Frontal cortex (tissue), 4 donors: ENCODE measurements at places on chromosomes 7 and 10.

- no peak for DNase-seq
These were observed 106.9 kb downstream of the FAM107B start for GRCh38 chr10:14667781-14668180.

GRCh38 chr7:106794276-106795083, 70.6 kb upstream of the PIK3CG start:
- no peak for DNase-seq

- DNase-seq = no peak
These were observed 102.7 kb upstream of the TNRC18 start for GRCh38 chr7:5526100-5526905.

DNA sequence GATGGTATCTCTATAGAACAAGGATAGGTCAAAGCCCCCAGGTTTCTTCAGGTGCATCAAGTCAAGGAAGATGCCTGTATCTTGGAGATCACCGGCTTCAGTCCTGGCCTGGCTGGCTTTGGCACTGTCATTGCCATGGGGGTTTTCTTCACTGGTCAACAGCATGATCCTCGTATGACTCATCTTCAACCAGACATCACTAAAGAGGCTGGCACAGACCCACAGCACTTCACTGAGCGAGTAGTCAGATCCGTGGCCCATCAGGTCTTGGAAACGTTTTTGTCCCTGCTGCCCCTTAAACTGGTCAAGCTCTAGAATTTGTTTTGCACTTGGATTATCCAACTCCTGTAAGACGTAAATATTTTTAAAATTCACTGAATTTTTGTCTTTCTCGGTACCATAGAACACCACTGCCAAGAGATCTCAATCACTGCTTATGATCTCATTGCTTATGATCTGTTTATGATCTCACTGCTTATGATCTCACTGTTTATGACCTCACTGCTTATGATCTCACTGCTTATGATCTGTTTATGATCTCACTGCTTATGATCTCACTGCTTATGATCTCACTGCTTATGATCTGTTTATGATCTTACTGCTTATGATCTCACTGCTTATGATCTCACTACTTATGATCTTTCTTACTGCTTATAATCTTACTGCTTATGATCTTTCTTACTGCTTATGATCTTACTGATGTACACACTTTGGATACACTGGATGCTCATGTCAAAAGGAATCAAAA, 135.2 kb downstream of the CYP26A1 start:
- no peak for DNase-seq

- DNase-seq = no peak
These were observed 874 bp downstream of the BAIAP2L1 start for GRCh38 chr7:98399890-98400541.

GRCh38 chr10:33117816-33118215, 159.8 kb upstream of the ITGB1 start:
- DNase-seq = no peak

DNA sequence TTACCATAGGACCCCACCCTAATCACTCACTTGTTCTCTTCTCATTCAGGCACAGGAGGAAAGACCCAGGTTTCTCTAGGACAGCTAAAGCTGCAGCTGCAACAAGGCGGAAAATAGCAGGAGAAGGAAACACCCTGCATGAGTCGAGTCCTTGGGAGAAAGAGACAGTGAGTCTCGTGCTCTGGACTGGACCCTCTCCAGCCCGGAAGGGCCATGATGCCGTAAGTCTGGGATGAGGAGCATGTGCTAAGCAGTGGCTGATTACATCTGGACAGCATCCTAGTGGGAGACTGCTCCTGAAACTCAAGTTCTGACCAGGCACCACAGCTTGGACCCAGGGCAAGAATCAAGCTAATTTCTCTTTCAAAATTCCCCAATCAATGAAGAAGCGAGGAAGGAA, 39.4 kb downstream of the FBXW4 start:
- no peak for DNase-seq

DNA sequence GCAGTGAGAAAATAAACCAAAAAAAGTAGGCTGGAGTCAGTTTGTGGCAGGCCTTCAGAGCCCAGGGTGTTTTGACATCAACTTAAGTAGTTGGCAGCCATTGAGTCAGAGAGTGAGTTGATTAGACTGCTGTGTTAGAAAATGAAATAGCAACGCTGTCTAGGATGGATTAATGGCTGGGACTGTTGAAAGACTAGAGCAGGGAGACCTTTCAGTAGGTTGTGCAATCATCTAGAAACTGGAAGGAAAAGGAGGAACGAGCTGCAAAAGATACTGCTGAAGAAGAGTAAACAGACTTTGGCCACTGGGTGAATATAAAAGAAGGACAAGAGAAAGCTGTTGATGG, 28.6 kb upstream of the TRIL start:
- DNase-seq = no peak

GRCh38 chr10:88999625-89000024, 9.0 kb downstream of the FAS start:
- no peak for DNase-seq

GRCh38 chr10:124743191-124744101, 732 bp downstream of the FAM53B start:
- DNase-seq = peak; percentile 32

DNA sequence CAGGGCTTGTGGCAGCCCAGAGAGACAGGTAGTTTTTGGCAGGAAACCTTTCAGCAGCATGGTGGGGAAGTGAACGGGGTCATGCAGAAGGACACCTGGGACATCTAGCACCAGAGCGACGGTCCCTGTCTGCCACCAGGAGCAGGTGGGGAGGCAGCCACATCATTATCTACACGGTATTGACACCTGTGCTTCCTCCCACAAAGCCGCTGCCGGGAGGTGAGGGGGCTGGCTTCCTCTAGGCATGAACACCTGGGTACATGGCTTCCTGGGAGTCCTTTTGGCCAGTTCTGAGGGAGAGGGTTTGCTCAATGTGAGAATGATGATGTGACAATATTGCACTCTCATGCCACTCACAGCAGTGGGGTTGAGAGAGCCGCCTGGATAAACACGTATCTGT, 275.2 kb downstream of the ACTR3B start:
- DNase-seq = no peak

GRCh38 chr10:109963439-109963838, 40.1 kb upstream of the XPNPEP1 start:
- DNase-seq = no peak

DNA sequence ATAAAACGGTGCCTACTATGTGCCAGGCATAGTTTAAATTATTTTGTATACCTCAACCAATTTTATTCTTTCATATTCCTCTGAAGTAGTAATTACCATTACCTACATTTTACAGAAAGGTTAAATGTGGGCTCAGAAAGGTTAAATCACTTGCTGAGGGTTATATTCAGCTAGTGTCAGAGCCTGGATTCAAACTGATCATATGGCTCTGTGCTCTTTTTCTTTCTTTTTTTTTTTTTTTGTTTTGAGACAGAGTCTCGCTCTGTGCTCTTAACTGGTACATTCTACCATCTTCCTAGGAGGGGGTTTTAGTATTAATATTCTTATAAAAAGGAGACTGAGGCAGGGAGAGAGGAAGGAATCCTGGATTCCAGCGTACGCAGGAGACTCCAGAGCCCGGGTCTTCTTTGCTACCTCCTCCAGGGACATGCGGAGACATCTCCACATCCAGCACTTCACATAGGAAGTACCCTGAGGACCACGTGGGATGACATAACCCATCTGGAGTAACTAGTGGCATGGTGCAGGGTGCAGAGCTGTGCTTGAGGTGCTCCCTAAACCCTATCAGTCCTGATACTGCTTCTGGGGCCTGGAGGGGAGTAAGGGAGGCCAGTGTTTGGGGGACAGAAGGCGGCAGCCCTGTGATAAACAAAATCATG, 29.6 kb upstream of the ATXN7L1 start:
- no peak for DNase-seq

GRCh38 chr7:130270947-130271800, 4.5 kb downstream of the CPA2 start:
- no peak for DNase-seq

GRCh38 chr7:115123441-115123840, 201.5 kb downstream of the MDFIC start:
- no peak for DNase-seq

GRCh38 chr10:88116971-88117626, 253.7 kb downstream of the PTEN start:
- DNase-seq = no peak

DNA sequence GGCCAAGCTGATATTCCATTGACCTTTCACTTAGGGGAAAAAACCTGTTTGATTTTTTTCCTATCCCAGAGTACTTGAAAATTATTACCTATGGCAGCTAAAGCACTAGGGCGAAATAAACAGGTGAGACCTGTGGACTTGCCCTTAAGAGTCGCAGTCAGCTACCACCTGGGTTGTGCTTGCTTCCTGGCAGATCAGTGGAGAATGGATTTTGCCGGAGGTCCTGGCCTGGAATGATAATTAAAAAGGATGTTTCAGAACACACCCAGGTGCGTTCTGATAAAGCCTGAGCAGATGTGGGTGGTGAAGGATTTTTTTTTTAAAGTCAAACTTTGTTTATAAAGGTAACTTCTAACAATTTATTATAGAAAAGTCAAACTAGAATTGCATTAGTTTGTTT, 59.1 kb downstream of the AUTS2 start:
- no peak for DNase-seq

DNA sequence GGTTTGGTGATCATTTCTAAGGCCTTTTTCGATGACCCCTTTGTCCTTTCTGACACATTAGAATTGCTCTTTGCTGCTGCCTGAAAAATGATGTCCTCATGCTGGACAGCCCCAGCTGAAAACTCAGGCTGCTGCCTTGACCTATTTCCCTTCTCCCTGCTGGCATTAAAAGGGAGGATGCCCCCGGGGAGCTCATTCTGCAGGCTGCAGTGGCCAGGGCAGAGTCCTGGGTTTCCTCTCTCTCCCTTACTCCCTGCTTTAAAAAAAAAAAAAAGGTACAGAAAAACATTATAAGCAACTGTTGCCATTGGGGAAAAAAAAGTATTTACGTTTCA, 35.4 kb downstream of the LRRC4 start:
- no peak for DNase-seq

DNA sequence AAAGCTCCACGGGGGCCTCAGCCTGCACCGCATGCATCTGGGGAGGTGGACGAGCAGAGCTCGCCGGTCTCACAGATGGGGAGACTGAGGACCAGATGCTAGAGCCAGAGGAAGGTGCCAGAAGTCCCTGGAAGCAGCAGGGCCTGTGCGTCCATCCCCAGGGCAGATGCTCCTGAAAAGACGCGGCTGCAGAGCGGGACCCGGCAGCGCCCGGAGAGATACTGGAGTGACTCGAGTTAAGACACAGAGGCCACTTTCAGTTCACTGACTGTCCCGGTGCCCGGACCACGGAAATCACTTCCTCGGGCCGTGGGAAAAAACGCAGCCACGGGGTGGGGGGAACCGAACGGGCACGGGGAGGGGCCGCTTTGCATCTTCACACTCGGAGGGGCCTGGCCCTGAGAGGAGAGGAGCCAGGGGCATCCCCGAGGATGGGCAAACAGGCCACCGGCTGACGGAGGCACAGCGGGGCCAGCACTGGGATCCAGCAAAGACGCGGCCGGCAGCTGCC, 85.4 kb downstream of the FOXL3 start:
- no peak for DNase-seq

DNA sequence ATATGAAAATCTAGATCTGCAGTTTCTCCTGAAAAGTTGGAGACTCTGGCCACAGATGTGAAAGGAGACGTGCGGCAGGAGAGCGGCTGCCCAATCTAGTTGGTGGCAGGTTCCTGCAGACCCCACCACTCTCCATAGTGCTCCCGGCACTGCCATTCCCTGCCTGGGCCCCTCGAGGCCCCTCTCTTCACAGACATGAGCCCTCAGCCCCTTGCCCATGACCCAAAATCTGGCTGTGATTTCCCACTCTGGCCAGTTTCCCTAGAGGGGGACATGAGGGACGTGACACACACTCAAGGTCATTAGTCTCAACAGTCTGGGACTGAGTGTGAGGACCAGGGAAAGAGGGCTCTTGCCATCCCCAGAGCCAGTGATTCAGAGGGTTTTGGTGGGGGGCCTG, 138.7 kb downstream of the PTPN20 start:
- DNase-seq = no peak

DNA sequence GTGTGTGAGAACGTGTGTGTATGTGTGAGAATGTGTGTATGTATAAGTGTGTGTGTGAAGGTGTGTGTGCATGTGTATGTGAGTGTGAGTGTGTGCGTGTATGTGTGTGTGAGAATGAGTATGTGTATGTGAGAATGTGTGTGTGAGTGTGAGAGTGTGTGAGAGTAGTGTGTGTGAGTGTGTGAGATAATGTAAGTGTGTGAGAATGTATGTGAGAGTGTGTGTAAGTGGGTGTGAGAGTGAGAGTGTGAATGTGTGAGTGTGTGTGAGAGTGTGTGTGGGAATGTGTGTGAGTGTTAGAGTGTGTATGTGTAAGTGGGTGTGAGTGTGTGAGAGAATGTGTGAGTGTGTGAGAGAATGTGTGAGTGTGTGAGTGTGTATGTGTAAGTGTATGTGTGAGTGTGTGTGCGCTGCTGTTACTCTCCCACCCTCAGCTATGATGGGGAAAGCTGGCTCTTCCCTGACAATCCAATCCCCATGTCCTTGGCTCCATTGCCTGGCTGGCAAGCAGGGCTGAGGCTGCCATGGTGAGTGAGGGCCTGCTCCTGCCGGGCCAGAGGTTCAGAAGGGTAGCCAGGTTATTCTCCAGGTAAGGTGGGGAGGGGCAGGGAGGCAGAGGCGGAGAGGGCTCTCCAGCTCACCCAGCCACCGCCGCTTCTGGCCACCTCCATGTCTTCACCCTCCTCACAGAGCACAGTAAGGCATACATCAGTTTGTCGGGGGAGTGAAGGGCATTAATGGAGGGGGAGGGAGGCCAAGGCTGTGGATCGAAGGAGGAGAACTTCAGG, 72.6 kb upstream of the PCBD1 start:
- no peak for DNase-seq

- no peak for DNase-seq
These were observed 3.2 kb upstream of the IFIT1 start for GRCh38 chr10:89389254-89389653.

- DNase-seq = no peak
These were observed 432.2 kb upstream of the KLF6 start for GRCh38 chr10:4217187-4217586.

DNA sequence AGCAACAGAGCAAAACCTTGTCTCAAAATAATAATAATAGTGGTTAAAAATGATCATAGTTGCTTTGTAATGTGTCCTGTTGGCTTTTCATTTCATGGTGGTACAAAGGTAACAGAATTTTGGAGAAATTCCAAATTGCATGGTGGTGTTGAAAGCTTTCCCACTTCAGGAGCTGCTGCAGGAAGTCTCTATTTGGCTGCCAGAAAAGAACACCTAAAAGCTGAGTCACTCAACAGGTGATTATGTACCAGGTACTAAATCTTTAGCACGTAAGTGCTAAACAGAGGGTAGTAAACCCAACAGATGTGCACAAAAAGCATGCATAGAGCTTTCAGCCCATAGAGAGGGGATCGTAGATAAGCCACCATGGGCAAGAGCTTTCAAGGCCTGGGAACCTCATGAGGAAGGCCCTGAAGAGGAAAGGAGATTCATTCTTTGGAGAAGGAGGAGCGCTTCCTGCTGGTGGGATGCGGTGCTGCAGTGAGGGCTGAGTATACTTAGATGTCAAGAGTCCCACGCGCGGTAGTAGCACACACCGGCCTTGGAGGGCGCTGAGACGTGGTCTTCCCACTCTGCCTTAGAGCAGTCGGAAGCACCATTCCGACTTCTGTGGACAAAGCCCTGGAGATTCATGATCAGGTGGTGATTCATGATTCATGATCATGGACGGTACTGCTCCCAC, 118.7 kb downstream of the RALA start:
- no peak for DNase-seq
